ENCODE measurements at places on chromosomes 6 and 20.

DNA sequence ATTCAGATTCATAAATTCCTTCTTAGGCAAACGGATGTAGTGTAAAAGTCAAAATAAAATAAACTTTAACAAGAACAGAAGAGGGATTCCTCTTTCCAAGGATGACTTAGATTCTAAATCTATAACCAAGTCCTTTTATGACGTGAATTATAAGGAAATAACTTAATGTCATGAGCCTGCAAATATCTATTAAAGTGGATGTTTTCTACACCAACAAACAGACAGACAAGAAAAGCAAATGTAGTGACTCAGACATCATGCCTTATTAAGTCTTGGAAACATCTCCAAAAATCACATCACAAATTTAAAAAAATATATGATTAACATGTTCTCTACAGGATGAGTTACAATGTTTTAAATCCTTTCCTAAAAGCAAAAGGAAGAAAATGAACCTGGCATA lies 397.1 kb downstream of the ESR1 start:
- DNase-seq = no peak

DNA sequence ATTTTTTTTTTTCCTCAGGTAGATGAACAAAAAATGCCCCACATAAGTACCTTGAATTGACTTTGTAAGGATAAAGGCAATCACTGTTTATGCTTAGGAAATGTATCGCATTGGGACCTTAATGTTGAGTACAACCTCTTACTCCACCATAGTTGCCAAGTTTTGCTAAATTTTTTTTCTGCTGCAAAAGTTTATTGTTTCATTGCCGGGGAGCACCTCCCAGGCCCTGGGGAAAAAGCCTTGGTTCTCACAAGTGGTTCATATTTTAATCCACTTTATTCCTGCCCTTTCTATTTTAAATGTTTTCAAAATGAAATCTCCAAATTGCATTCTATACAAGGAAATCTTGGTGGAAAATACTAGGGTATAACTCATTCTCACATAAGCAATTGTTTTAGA lies 52.3 kb upstream of the UTRN start:
- no peak for DNase-seq

GRCh38 chr6:134510920-134511319 lies 193.0 kb upstream of the SGK1 start:
- no peak for DNase-seq

- DNase-seq = no peak
These were observed 15.2 kb downstream of the GTPBP2 start for GRCh38 chr6:43613721-43614395.

DNA sequence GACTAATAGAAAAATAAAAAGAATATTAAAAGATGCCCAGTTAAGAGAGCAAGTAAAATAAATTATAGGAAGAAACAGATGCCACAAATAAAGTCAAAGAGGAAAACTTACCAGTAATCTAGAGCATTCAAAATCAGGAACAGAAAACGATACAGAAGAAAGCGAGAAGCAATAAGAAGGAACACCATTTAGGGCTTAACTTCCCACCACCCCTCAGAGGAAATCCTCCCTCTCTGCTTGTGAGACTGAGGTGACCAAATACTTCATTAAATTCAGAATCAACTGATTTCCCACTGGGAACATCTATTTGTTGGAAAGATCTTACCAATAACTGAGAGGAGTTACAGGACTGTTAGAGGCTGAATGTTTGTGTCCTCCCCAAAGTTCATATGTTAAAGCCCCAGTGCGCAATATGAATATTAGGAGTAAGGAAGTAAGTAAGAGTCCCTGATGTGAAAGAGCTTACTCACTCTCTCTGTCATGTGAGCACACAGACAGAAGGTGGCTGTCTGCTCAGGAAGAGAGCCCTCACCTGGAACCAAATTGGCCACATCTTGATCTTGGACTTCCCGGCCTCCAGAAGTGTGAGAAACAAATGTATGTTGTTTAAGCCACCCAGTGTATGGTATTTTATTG lies 19.5 kb downstream of the KATNA1 start:
- no peak for DNase-seq

GRCh38 chr20:48800177-48800576 lies 27.6 kb downstream of the PREX1 start:
- DNase-seq = no peak

DNA sequence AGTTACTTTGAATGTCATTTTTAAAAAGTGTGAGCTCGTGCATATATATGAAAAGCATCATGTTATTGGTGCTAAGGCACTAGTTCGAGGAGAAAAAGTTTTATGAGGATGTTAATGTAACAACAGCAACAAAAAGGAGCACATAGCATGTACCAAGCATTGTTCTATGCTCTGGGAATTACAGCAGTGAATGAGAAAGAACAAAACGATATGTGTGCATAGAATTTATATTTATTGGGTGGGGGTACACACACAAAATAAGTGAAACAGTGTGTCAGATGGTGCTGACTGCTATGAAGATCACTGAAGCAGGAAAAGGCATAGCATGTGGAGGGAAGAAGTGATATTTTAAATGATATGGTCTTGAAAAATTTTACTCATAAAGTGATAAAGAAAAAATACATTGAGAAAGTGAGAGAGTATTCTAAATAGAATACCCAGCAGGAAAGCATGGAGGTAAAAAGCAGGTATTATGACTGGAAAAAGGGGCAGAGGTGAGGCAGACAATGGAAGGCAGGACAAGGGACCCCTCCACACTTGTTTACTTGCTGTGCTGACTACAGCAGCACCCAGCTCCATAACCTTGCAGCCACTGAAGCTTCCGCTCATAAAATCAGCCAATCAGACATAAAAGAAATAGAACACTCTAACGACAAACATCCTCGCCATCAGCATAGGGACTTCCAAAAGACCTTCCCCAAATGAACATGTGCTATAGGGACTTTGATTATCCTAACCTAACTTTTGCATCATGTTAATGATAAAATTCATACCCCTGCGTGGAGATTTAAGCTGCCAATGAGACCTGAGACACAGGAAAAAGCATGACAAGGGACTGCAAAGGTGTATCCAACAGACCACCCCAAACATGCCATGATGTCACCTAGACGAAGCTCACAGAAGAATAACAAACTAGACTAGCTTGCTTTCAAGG lies 119.9 kb downstream of the HFE start:
- no peak for DNase-seq

GRCh38 chr6:163804991-163805390 lies 390.5 kb downstream of the QKI start:
- no peak for DNase-seq
